Small intestine (tissue), 16 donors: ENCODE measurements at places on chromosomes 7 and 10. TPM values are rescaled to one million over a fixed set of nuclear protein-coding genes. Genes with fewer than 3 reads are reported as not detected.

DNA sequence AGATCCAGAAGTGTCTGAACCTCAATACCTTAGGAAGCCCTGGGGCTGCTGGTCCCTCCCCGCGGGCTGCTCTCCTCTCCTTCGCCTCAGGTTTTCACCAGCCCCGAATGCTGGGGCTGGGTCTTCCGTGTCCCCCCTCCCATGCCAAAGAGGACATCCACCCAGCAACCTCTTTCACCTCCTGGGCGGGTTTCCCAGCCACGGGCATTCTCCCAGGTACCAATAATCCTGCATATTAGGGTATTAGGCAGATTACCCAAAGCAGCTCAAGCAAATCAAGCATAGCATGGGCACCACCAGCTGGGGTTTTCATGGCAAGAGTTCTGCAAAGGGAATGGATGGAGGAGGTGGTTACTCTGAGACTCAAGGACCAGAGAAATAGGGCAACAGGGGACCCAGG lies 224.4 kb downstream of the KCNMA1 start:
- DNase-seq, result no peak

DNA sequence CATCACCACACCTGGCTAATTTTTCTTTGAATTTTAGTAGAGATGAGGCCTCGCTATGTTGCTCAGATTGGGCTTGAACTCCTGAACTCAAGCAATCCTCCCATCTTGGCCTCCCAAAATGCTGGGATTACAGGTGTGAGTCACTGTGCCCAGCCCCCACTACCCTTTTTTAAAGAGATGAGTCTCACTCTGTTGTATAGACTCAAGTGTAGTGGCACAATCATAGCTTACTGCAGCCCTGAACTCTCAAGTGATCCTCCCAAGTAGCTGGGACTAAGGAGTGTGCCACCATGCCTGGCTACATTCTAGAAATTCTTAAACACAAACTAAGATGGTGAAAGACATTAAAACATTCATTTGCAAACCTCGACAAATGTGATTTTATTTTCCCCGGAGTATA lies 12.6 kb downstream of the SYPL1 start:
- no peak for DNase-seq

GRCh38 chr7:50711271-50712175 lies 71.2 kb downstream of the GRB10 start:
- no peak for DNase-seq

- no peak for DNase-seq
Measured at GRCh38 chr7:84250452-84250851, 55.9 kb upstream of the SEMA3A start.

DNA sequence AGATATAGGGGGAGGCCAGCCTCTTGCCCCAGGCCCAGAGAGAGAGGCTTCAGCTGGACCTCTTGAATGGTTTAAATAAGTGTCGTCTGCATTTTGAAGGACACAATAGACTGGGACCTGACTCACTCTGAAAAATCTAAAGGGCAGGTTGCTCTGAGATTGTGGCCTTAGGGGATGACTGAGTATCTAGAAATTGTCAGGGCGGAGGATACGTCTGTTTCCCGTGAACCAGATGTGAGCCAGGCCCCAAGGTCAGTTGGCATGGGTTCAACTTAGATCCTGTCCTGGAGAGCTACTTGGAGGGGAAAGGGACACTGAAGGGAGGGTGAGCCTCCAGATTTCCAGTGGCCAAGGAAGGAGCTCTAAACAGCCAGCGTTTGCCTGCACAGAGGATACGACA lies 110.2 kb downstream of the CHN2 start:
- DNase-seq, result no peak

DNA sequence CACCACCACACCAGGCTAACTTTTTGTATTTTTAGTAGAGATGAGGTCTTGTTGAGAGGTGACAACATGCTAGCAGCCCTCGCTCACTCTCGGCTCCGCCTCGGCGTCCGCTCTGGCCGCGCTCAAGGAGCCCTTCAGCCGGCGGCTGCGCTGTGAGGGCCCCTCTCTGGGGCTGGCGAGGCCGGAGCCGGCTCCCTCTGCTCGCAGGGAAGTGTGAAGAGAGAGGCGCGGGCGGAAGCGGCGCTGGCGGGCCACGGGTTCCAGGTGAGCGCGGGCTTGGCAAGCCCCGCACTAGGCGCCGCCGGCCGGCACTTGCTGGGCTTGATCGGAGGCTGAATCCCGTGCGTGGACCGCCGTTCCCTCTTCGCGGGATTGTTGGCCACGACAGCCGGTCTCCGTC lies 83.0 kb downstream of the EEPD1 start:
- no peak for DNase-seq

- peak; percentile 89 for DNase-seq
Measured at GRCh38 chr7:123154231-123154860, 45.4 kb downstream of the SLC13A1 start.

DNA sequence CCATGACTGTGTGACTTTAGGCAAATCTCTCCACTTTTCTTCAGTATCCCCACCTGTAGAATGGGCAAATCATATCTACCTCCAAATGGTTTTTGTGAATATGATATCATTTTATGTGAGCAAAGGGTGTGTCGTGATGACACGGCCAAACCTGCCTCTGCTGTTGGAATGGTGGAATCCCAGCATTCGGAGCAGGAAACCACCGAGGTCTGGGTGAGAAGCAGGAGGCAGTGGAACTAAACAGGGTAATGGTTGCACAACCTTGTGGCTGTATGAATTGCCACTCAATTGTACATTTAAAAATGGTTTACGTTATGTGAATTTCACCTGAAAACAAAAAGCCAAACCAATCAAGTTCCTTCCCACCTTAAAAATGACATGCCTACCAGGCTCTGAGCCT lies 131.4 kb upstream of the ZMIZ1 start:
- DNase-seq, result no peak

- DNase-seq, result no peak
Measured at GRCh38 chr7:96306385-96307125, 15.3 kb downstream of the SLC25A13 start.

GRCh38 chr10:5760515-5760914 lies 52.7 kb downstream of the GDI2 start:
- DNase-seq, result no peak

- DNase-seq, result no peak
Measured at GRCh38 chr7:16498122-16498521, 28.5 kb upstream of the LRRC72 start.

- no peak for DNase-seq
Measured at GRCh38 chr10:49500412-49500811, 38.5 kb downstream of the ERCC6 start.

GRCh38 chr7:151725844-151726651 lies 150.9 kb downstream of the PRKAG2 start:
- DNase-seq, result no peak

- DNase-seq, result no peak
Measured at GRCh38 chr10:11245510-11245909, 227.8 kb downstream of the CELF2 start.

The GJC3 gene
- polyA plus RNA-seq, result 0.33 TPM

The UCN3 gene
- polyA plus RNA-seq, result 1.9 TPM

The WNT2 gene
- 0.61 TPM for polyA plus RNA-seq
